Esophagus squamous epithelium (tissue), 5 donors: ENCODE measurements at places on chromosomes 12 and 14.

- no peak for DNase-seq
Measured at GRCh38 chr14:70919774-70920173, 12.5 kb downstream of the PCNX1 start.

GRCh38 chr12:40819436-40820108 lies 127.3 kb downstream of the CNTN1 start:
- no peak for DNase-seq

- no peak for DNase-seq
Measured at GRCh38 chr14:58428118-58428683, 682 bp downstream of the KIAA0586 start.

- no peak for DNase-seq
Measured at GRCh38 chr12:93706387-93706786, 29.2 kb downstream of the CRADD start.

GRCh38 chr12:105205322-105206048 lies 30.5 kb downstream of the APPL2 start:
- DNase-seq, result no peak

DNA sequence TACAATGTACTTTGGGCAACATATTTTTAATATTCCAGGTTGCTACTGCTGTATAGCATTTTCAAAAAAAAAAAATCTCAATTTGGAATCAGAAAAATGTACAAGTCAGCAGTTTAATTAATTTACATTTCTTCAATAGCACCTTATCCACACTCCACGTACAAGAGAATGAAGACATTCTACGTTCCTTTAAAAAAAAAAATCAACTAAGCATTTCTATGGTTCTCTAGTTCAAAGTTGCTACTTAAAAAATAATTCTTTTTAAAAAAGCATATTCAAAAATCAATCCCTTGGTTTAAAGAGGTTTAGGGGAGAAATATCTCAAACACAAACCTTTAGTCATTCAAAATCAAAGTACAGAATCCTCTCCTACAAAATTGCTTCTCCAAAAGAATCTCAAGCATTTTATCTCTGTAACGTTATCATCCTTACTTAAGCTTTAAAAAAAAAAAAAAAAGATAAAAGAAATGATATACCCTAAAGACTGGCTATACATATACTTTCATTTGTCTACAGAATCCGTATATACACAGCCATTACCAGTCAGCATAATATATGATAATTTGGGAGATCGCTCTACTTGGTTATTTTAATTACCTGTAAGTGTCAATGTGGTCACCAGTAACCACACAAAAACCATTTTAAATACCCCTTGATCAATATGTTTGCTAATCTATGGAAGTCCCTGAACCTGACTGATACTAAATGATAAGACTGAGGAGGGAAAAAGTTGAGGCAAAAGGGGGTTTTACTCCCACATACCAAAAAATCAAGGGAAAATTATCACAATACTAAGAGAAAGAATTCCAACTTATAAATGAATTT lies 2.7 kb downstream of the MED13L start:
- DNase-seq, result no peak

- no peak for DNase-seq
Measured at GRCh38 chr12:51480978-51481377, 56.3 kb downstream of the SLC4A8 start.

- no peak for DNase-seq
Measured at GRCh38 chr12:19624491-19624890, 185.2 kb downstream of the AEBP2 start.

- no peak for DNase-seq
Measured at GRCh38 chr12:45577844-45578399, 151.6 kb upstream of the ARID2 start.

DNA sequence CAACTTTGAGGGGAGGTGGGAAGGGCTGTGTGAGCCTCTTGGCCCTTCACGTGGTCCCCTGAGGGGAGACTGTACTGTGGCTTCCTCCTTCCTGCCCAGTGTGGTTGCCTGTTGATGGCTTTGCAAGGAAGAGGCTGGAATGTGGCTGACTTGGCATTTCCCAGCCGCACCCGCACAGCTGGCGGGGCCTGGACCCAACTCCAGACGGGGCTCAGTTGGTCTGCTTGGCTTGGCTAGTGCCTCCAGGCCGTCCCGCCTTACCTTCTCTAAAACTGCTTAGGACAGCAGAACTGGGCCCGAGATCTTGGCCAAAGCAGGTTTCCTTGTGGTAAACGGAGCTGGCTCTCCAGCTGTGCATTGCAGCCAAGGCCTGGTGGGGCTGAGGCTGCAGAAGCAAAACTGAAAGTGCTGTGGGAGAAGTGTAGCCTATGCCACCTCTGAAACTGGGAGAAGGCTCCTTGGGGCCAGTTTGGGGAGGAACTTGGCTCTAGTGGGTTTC lies 139.5 kb downstream of the SMOC1 start:
- no peak for DNase-seq

DNA sequence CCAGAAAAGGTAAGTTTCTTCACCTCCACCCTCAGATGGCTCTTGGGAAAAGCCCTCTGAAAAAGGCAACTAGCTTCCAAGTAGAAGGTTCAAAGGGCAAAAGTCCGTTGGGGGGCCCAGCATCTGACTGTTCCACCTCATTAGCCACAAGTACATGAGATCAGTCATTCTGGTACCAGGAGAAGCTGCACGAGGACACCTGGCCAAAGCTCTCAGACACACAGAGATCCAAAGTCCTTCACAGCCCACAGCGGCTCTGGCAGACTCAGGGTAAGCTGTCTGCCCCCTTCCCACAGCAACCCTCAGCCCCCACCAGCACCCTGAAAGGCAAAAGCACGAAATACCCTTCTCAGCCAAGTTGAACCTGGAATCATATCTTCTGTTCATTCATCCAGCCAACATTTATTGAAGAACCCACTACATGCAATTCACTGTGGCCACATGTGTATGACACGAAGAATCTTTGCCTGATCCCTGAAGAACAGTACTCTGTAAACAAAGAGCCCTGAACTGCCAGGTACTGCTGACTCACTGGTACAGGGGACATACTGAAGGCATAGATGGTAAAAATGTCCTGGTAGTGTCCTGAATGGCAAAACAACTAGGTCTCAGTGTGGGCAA lies 19.0 kb downstream of the SLC7A7 start:
- no peak for DNase-seq

DNA sequence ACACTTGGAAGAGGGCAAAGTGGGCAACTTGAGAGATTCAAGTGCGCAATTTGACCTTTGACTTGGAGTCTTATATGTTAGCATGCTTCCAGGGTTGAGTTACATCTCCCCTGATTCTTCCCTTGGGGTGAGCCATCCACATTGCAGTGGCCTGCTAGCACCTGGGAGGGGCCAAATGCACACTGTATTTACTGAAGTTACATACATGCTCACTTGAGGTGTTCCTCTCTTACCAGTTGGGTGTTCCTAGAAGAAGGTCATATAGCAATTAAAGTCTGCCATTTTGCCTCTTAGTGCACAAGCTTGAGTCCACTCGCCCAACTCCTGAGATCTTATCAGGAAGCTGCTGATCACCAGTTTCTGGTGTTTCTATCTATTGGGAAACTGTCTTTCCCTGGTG lies 13.7 kb upstream of the SPTLC2 start:
- DNase-seq, result no peak

DNA sequence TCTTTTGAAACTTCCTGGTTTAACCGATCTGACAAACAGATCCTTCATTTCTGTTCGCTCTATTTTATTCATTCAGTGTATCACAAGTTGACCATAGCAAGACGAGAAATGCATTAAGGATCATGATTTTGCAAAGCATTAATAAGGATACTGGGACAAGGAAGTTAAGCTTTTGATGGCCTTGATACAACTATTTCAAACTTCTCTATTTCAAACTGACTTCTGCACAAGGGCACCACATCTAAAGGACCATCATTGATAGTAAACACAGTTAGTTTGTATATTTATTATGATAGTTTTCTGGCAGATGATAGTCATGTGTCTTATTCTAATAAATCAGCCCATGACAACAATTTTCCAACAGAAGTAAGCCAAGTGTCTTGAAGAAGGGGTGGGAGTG lies 25.8 kb upstream of the PLXNC1 start:
- DNase-seq, result no peak

DNA sequence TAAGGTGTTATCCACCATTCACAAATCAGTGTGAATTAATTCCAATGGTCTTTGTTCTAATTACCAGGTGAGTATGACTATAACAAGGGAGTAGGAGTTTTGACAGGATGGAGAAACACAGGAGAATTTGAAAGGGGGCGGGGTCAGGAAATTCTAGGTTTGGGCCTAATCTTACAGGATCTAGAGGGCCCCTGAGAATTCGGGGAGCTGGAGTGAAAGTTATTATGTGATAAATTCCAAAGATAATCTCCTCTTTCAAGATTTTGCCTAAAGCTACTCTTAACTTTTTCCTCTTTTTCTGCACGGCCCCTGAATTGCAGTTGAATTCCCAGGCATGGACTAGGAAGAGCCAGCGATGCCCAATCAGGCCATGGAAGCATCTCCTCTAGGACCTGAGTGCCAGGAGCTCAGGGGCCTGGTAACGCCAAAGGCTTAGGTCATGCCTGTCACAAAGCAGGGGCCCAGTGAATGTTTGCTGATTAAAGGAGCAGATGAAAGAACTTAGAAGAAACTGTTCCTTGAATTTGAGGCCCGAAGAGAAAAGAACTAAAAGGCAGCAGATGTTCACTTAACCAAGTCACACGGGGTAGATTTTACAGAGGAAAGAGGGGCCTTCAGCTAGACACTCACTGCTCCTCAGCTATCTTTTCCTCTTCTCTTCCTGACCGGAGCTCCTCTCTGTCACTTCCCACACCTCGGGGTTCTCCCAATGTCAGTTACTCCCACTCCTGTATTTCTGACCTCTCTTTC lies 195.5 kb downstream of the PPM1H start:
- DNase-seq, result no peak

GRCh38 chr12:83343767-83344166 lies 657.1 kb downstream of the TMTC2 start:
- DNase-seq, result no peak

- no peak for DNase-seq
Measured at GRCh38 chr14:65251213-65251612, 148.9 kb upstream of the MAX start.

- no peak for DNase-seq
Measured at GRCh38 chr14:58947156-58947555, 241.3 kb upstream of the DAAM1 start.

DNA sequence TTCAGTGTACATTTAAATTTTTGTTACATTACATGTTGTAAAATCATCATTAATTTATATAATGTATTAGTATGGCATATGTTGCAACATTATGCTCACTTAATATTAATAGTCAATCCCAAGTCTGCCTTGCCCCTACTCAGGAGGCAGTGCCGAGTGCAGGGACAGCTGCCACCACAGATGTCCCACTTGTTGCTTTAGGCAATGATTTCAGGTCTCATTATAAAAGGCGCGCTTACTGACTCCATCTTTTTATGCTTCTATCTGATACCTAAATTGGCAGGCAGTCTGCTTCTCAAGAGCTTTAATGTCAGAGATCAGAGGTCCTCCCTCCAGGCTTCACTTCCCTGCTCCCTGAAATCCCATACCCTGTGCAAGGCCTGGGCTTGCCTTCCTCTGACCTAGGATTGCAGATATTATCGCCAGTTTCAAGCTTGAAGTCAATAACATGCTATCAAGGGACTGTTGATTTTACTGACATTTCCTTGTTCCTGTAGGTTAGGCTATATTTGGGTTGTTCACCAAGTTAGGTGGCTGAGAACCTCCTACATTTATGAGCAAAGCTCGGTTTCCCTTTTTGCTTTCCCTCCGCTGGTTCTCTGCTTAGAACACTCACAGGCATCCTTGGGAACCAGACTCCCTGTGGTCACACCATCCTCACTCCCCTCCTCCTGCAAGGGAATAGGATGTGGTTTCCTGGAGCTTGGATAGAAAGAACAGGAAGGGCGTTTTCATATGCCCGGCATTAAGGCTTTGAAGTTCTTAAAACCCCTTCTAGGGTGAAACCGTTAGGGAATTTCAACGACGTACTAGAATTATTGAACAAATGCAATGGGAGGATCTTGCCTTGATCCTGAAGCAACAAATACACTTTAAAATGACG lies 208.4 kb upstream of the FKBP4 start:
- no peak for DNase-seq

GRCh38 chr14:103537175-103537990 lies 8.4 kb downstream of the TRMT61A start:
- DNase-seq, result no peak

DNA sequence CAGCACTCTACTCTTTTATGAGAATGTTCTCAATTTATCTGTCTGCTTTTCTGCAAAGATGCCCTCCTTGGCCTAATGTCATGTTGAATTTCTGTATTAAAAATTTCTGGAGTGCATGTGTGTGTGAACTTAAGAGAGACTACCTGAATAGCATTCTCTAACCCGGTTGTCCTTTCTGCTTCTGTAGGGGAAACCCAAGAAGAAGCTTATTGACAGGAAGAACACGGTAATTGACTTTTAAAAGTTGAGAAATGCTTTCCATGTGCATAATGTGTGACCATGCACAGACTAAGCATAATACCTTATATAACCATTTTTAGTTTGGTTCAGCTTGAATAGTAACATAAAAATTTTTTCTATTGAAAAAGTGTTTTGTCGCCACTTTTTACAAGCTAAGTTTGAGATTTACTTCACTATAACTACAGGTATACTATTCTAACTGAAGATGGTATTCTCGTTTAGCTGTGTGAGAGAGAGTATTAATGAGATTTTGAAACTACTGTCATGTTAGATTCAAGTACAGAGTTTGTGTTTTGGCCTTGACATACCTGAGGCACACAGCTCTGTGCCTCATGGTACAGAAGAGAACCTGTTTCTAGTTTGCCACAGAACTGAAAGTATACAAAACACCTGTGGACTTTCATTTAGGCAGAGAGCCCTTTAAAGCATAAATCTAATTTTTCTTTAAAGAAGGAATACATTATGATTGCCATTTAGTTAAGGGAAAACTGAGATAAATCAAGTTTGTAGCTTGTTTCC lies 96.8 kb downstream of the TTLL5 start:
- DNase-seq, result no peak

DNA sequence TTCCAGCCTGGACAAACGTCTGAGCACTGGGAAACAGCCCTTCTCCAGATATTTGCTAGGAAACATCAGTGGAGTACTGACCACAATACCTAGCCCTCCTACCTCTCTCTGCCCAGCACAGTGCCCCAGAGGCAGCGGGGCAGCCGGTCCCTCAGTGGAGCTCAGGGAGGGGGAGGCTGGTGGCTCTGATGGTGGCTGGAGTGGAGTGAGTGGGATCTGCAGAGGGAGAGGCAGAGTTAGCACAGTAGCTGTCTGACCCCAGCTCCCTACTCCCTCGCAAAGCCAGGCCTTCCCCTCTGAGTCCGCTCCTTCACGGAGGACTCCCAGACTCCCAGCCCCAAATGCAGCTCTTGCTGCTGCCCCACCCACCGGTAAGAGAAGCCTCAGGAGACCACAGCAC lies 30.0 kb downstream of the NCKAP5L start:
- DNase-seq, result no peak

DNA sequence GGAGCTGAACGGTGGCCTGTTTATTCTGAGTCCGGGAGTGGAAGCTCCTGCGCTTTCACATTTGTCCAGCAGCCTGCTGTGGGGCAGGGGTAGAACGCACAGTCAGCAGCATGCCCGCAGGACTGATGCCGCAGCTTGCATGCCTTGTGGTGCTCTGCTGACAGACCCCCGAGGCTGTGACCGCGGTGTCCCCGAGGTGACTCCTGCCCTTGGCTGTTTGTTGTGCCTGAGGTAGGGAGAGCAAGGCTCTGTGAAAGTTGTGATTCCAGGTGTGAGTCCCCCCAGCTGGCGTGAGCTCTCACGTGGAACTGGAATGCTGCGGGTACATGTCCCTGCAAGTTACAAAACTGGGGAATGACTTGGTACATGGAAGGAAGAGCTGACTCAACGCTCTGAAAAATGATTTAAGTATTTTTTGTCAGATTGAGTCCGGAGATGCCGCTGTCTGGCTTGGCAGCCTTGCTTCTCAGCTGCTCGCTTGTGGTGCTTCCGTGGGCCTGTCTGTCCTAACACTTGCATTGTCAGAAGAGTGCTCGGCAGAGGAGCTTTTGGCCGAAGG lies 18.1 kb downstream of the MLXIP start:
- DNase-seq, result no peak
